ENCODE measurements at places on chromosomes 3 and 15.

DNA sequence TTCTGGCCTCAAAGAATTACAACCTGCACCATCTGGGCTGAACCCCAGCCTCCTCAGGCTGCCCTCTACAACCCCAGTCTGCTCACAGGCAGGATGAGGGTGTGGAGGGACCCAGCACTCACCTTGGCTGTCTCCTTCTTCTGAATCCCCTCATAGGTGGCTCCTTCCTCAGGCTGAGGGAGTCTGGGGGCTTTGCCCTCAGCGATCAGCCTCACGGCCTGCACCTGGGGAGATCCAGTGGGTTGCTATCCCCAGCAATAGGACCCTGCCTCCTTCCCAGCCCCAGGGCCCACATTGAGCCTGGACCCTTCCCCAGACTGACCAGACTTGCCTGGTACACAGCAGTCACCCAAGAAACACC lies 25.1 kb downstream of the ALDH1L1 start:
- no peak for DNase-seq

GRCh38 chr3:94935738-94936580 lies 873.1 kb downstream of the NSUN3 start:
- no peak for DNase-seq

GRCh38 chr3:172615296-172615695 lies 92.1 kb upstream of the TNFSF10 start:
- no peak for DNase-seq

DNA sequence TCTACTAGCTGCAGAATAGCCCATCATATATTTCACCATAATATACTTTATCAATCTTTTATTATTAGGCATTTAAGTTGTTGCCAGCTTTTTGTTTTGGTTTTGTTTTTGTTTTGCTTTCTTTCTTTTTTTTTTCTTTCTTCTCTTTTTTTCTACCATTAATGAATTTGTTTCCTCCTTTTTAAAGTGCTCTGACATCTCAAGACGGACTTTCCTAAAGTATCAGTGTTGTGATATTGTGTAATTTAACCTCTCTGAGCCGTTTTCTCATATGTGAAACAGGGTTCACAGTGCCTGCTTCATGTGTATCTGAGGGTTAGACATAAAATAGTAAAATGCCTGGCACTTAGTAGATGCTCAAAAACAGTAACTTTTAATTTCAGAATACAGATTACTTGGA lies 109.5 kb upstream of the IL12A start:
- DNase-seq = no peak

DNA sequence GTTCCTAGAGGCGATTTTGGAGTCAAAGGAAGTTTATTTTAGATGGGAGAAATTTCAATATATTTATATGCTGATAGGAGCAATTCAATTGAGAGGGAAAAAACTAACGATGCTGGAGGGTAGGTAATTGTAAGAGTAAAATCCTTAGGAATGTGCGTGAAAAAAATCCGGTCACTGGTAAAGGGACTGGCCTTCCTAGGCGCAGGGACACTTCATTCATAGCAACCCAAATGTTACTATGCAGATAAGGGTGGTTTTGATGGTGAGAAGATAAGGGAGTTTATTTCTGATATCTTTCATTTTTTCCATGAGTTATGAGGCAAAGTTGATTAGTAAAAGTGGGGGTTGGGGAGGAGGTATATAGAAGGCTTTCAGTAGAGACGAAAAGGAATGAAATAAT lies 1.1 kb upstream of the PIAS1 start:
- no peak for DNase-seq

All from NCI-H2171 (cell line).